ENCODE measurements at places on chromosomes 12 and 14.

DNA sequence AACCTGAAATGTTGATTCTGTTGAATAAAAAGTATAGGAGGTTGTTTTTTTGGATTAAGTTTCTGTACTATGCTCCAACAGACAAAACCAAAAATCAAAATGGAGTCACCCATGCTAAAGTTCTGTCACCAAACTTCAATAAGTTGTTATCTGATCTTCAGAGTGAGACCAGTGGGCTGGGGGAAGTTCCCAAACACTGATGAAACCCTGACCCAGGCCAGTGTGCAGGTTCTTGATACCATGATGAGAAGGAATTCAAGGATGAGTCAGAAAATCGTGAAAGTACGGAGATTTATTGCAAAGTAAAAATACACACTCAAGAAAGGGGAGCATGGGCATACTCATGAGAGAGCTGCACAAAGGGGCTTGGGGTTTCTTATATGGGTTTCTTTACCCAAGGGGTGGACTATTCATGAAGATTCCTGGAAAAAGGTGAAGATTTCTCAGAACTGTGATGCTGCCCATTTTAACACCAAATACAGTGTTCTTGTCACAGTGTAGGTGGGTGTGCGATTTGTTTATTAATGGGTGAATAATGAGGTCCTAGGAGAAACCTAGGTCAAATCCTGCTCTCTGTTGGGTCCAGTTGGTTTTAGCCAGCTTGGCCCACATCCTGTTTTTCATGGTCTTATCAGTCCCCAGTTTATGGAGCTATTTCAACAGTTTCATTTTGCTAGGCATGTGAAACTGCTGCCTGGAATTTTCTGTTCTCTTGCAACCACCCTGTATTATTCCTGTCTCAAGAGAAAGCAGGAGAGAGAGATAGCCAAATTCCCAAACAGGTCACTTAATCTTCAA lies 27.5 kb upstream of the DENND5B start:
- no peak for DNase-seq

DNA sequence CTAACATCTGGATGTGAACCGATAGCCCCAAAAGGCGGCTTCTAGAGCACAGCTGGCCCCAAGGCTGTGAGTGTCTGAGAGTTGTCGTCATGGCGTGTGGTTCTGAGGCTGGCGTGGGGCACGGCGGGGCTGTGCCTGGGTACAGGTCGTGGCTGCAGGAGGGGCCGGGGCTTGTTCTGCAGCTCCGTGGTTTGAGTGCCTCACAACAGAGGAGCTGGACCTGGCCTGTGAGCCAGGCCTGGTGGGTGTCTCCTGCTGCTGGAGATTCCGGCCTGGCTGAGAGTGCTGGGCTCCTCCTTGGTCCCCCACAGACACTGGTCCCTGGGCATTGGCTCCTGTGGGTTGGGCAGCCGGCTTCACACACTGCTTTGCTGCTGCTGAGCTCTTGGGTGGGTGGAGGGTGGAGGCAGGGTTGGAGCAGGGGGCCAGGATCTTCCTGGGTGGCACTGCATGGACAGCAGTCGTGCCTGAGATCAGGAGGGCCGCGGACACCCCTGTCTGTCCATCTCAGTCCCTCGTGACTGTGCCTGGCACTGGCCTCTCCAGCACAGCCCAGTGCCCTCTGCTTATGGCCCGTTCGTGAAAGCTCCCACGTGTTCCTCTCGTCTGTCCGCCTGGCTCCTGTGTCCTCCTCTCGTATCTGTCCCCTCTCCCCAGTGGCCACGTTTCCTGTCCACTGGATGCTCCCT lies 31.8 kb upstream of the TEX22 start:
- DNase-seq = no peak

DNA sequence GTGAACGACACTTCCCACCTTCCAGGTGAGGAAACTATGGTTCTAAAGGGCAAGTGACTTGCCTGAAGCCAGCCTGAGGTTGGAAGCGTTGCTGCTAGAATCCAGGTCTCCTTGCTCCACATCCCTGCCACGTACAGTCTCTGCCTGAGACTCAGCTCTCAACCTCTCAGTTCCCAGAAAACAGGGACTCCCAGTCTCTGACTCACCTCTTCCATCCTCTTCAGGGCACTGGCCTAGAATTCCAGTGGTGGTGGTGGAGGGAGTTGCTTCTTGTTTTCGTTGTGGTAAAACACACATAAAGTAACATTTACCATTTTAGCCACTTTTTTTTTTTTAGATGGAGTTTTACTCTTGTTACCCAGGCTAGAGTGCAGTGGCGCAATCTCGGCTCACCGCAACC lies 7.3 kb downstream of the GPR68 start:
- no peak for DNase-seq

- no peak for DNase-seq
These were observed 138.6 kb upstream of the TRHDE start for GRCh38 chr12:72133497-72134055.

GRCh38 chr12:50256761-50257160 lies 26.6 kb downstream of the LIMA1 start:
- DNase-seq = no peak

DNA sequence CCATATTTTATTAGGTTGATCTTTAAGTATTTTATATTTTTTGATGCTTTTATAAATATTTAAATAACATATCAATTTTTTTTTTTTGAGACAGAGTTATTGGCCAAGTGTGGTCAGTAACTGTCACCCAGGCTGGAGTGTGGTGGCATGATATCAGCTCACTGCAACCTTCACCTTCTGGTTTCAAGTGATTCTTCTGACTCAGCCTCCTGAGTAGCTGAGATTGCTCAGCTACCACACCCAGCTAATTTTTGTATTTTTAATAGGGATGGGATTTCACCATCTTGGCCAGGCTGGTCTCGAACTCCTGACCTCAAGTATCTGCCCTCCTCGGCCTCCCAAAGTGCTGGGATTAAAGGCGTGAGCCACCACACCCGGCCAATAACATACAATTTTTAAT lies 71.1 kb downstream of the FUT8 start:
- no peak for DNase-seq

DNA sequence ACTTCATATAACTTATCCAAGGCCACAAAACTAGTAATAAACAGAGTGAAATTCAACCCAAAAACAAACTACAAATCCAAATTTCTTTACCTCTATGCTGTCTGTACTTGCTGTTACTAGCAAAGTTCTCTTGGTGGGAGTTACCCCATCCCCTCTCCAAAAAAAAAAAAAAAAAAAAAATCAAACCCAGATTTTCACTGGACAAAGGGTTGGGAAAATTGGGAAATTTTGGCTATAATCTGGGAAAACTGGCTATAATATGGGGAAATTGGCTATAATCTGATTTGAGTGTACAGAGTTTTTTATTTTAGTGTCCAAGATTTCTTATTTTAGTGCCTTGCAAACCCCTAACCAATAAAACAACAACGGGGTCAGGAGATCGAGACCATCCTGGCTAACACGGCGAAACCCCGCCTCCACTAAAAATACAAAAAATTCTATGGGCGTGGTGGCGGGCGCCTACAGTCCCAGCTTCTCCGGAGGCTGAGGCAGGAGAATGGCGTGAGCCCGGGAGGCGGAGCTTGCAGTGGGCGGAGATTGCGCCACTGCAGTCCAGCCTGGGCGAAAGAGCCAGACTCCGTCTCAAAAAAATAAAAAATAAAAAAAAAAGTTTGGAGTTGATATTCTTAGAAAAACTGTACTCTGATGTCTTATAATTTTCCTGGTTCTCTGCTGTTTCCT lies 148.4 kb downstream of the CHST11 start:
- DNase-seq = no peak

DNA sequence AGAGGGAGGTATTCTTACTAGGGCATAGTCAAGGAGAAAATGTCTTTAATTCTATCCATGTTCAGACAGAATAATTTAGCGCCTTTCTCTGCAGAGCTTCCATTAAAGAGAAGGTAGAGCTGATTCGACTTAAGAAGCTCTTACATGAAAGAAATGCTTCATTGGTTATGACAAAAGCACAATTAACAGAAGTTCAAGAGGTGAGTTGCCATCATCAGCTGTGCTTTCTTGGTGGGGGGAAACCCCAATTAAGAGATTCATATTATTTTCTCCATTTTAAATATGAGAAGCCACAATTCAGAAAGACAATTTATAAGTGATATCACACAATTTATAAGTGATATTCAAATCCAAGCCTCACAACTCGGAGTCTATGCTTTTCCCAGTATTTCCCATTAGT lies 27.8 kb downstream of the RPGRIP1 start:
- no peak for DNase-seq

DNA sequence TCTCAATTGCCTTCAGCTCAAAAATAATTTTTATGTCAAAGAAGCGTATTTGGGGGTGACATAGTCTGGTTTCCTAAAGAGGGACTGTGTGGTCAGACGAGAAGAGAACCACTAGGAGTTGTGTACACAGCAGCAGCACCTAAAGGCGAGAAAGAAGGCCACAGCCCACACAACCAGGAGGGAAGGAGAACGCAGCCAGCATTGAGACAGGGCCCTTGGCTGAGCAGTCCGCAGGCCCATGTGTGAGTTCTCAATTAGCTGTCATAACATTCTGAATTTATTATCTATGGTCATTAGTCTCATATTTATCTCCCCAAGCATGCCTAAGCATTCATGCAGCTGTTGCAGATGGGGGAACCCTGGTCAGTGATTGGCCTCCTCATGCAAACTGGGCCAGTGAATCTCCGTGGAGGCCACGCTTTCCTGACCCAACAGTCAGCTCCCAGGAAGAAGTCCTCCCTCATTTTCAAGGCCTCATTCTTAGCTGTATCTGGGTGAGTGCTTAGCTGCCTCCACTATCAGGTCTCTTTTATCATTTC lies 81.2 kb upstream of the ATF7IP start:
- DNase-seq = peak; percentile 60

DNA sequence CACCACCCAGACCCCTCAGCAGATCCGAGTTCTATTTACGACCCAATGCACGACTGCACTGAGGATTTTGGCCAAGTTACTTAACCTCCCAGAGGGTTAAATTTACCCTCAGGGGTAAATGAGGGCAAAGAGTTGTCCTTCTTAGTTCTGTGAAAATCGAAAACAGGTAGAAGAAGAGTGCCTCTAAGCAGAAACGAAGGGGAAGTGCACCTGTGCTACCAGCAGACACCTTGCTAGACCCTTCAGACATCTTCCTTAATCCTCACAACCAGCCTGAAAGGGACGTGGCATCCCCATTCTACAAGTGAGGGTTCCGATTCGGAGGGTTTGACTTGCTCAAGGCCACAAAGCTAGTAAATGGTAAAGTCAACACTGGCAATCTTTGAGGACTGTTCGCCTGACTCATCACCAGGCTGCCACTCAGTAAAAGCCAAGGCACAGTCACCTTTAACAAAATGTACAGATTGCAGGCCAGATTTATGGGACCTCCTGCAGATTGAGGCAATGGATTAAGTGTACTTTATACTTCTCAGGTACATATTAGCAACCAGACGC lies 1.6 kb downstream of the GSG1 start:
- DNase-seq = no peak

DNA sequence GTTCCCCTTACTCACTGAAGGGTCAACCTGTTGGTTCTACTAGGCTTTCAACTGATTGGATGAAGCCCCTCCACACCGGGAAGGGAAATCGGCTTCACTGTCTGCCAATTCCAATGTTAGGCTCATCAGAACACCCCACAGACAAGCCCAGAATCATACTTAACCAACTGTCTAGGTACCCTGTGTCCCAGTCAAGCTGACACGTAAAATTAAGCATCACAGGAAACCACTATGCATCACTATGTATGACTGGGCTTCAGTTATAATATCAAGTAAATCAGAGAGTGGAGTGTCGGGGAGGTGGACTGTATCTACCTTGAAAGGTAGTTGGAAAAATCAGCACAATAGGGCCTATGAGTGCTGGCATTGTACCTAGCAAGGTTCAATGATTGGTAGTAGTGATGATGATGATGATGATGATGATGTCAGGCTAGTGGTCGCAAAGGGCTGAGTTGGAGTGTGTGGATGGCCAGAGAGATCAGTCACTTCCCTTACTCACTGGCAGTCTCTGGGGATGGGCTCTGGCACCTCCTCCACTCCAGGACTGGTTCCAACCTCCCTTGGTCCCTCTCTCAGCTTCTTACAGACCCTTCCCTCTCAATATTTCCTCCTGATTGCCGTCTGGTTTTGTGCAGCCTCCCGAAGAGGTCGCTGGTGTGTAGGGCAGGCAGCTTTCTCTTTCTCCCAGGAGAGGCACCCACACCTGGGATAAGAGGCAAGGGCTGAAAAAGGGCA lies 3.3 kb upstream of the ATG101 start:
- no peak for DNase-seq

DNA sequence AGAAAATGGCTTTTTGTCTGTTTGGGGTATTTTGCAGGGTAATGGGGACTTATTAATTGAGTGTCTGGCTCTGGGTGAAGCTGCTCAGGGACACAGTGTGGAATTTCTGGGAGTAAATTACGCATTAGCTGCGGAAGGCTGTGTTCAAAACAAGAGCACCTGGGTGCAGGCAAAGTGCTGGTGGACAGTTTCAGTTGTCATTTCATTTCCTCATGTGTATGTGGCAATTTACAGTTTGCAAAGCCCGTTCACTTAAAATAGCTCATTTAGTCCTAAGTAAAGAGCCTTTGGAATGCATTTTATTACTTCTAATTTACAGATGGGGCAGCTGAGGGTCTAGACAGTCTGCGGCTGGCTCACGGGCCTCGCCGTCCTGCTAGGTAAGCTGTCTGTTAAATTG lies 546.8 kb downstream of the BCL11B start:
- DNase-seq = no peak

GRCh38 chr14:81315341-81315740 lies 84.8 kb downstream of the STON2 start:
- no peak for DNase-seq

DNA sequence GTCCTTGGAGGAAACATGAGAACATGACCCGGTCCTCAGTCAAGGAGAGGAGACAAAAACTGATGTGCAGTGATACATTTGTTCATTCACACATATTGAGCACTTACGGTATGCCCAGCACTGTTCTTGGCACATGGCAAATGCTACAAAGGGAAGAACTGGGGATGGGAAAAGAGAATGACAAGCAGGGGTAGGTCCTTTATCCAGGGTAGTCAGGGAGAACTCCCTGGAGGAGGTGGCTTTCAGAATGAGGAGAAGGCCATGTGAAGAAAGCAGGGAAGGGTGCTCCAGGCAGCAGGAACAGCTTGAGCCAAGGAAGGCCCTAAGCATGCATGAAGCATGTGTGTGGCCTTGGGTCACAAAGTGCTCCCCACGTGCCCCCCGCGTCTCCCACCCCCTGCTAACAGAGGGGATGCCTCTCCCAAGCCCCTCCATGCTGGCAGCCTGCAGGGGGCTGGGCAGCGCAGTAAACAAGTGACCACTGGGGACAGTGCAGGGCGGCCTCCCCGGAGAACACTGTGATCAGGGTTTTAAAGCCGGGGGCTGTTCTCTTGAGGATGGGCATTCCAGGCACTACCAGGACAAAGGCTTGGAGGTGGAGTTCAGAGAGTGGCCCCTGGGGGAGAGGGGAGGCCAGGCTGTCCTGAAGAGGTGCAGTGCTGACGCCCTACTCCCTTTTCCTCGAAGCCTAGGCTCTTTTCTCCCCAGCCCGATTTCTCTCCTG lies 71.0 kb downstream of the PHETA1 start:
- DNase-seq = no peak

GRCh38 chr12:124921200-124922031 lies 7.0 kb upstream of the UBC start:
- DNase-seq = peak; percentile 96

GRCh38 chr12:2477009-2477766 lies 317.6 kb upstream of the FKBP4 start:
- no peak for DNase-seq

Data from GM12864 (cell line).